ENCODE measurements at places on chromosomes 2 and 18.

DNA sequence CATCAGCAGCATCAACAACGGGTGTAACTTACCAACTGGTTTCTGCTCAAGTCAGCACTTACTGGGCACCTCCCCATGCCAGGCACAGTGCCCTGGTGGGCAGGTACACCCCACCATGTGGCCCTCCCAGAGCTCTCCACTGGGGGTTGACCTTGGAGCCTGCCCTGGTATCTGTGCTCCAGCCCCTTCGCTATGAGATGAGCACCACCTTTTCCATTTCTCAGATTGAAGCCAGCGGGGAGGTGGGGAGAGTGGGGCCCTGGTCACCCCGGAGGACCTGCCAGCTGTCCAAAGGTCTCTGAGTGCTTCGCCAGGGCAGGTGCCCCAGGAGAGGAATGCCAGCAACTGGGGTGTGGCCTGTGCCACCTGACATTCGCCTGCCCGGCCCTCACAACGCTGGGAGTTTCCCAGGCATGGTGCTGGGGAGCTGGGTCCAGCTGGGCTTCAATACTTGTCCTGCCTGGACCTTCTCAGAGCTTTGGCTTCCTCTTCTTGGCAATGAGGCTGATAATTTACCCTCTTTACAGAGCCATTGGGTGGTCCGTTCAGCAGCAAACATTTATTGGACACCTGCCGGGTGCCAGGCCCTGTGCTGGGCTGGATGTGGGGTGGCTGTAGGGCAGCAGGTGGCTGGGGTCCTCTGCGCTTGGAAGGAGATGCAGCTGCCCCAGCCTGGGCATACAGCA is 5.9 kb upstream of the ZAP70 start:
- DNase-seq: no peak

- DNase-seq: no peak
Observed at GRCh38 chr2:232353096-232353495, 25.5 kb upstream of the ALPP start.

- DNase-seq: no peak
Observed at GRCh38 chr2:85012855-85013254, 41.9 kb downstream of the KCMF1 start.

- DNase-seq: no peak
Observed at GRCh38 chr2:181183878-181184542, 203.6 kb downstream of the UBE2E3 start.

DNA sequence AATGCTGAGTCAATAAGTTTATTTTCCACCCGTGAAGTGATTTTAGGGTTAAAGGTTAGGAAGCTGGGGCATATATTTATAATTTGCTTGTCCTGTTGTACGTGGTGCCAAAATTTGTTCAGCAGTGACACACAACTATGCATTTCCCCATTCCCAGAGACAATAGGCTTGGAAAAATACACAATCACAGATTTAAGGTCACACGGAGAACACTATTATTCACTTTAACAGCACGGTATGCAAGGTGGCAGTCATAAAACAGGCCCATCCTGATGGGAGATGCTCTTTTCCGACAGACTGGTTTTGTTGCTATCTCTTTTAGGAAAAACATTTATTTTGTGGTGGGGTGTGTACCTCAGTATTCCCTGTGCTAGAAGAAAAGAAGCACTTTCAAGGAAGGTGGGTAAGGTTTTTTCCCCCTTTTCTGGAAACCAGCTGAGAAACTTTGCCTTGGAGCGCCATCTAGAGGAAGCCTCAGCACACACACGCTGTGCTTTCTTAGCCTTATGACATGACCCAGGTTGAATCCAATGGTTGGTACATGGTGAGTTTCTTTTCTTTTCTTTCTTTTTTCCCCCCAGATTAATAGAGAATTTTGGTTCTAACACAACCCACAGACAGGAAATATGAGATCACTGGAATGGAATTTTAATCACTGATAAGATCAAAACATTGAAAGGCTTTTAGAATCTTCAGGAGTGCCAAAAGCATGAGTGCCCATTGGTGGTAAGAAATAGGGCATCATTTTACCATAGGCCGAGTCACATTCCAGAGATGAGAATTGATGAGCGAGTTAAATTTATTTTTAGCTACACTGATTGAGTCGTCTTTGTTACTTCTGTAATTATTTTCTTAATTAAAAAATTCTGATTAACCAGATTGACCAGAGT is 332.1 kb downstream of the AGPS start:
- peak; percentile 1 for DNase-seq

DNA sequence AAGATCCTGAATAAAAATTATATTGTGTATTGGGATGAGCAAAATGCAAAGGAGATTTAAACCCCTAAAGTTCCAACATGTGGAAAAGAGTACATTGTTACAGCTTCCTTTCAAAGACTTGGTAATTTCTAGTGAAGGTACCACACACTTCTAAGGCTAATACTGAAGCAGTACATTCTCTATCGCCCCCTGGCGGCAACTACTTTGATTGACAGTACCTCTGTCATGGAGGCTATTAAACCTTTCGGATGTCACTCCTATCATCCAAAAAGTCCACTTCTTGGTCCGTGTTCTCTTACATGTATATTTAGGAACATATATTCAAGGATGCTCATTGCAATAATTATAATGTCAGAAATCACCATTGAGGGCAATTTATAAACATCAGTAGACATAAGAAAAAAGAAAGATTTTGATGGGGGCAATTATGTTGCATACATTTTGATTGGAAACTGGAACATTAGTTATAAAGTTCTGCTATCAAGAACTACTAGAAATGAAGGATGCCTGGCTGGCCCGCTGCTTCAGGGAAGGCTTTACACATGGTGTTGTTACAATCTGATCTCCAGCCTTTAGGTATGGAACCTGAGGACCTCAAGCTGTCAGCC is 601.6 kb downstream of the CPS1 start:
- DNase-seq: peak; percentile 14

- DNase-seq: no peak
Observed at GRCh38 chr2:47311764-47312490, 91.0 kb upstream of the MSH2 start.

- no peak for DNase-seq
Observed at GRCh38 chr18:70559446-70559845, 270.6 kb downstream of the SOCS6 start.

DNA sequence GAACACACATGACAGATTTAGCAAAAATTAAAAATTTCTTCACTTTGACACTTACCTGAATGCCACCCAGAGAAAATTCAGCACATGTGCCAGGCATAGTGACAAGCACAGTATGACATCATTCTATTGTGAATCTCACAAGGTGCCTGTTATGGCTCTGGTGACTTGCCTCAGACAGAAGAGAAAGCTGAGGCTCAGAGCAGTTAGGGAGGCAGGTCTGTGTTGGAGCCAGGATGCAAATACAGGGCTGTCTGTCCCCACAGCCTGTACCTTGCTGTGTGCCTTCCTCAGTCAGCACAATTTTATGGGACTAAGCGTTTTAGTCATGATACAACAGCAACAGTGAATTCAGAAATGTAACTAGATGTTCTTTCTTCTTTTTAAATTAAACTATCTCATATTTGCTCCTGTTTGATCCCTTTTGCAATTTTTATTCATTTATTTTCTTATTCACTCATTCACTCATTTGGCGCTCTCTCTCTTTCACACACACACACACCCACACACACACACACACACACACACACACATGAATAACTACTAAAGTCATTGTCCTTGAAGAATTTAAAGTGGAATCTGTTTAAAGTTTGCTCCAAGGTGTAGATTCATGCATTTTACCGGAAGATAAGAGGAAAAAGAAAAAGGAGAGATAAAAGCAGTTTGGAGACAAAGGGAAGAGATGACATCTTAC is 37.9 kb upstream of the CTAGE1 start:
- no peak for DNase-seq

GRCh38 chr2:24514820-24515219 is 23.8 kb downstream of the NCOA1 start:
- DNase-seq: no peak

GRCh38 chr2:74039611-74040010 is 54.9 kb downstream of the TET3 start:
- no peak for DNase-seq

GRCh38 chr18:26543373-26543772 is 5.0 kb downstream of the KCTD1 start:
- DNase-seq: no peak

DNA sequence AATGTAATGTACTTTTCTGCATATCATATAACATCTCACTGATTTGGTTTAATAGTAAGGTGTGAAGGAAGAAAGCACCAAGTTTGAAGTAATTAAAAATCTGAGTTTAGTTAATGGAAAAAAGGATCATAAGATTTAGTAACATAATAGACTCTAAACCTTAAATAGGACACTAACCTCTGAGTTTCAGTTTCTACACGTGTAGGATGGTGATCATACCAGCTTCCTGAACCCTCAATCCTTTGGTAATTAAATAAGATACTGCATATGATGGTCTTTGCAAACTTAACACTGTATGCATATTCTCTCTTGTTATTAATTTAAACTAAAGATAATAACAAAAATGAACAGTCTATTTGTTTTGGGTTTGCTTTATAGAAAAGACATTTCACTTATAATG is 216.8 kb downstream of the NUP35 start:
- DNase-seq: no peak

- no peak for DNase-seq
Observed at GRCh38 chr2:129193961-129194360, 785.5 kb upstream of the RAB6C start.

- DNase-seq: no peak
Observed at GRCh38 chr2:64402876-64403275, 51.1 kb upstream of the LGALSL start.

GRCh38 chr2:195683174-195683573 is 26.1 kb downstream of the SLC39A10 start:
- DNase-seq: no peak

DNA sequence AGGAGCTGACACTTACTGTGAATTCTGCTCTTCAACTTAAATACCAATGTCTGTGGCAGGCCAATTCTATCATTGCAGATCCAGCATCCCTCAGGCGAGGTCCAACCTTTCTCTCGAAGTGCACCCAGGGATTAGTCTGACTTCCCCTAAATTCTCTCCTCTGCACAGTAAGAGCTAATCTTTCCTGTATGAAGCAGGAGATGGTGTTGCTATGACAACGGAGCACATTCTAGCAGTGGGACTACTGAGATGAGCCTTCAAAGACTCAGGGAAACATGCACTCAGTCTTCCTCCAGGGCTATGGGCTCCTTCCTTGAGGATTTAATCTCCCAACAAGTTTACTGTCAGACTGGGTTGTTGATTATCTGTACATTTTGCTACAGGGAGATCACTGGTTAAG is 176.3 kb downstream of the NOL4 start:
- no peak for DNase-seq

GRCh38 chr2:97740590-97741182 is 27.3 kb downstream of the ZAP70 start:
- DNase-seq: peak; percentile 76

DNA sequence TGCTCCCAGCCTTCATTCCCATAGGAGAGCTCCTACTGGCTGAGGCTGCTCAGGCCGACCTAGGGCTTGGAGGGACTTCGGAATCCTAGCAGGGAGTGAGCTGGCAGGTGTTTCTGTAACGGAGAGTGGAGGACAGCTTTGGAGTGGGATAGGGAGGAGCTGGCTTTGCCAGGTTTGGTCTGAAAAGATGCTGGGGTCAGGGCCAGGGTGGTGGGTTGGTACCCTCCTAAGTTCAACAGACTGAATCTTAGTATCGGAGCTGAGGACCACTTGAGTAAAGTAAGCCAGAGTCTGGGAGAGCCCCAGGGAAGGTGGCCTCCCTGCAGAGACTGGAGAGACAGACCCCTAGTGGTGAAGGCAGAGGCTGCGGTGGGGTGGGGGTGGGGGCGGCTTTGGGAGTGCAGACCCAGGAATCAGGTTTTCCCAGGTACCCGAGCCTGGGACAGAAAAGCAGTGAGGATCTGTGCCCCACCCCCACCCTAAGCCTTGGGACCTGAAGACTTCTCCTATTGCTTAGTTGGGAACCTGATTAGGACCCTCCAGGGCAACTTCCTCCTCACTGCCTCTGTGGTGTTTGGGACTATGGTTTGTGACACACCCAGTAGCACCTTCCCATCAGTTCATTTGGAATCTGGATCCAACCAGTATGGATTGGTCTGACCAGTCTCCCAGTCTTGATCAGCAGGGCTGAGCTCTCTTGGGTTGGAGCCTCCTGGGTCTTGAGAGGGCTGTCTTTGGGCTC is 3.0 kb downstream of the CNNM4 start:
- peak; percentile 10 for DNase-seq

- no peak for DNase-seq
Observed at GRCh38 chr2:6425032-6425431, 440.7 kb downstream of the CMPK2 start.

GRCh38 chr2:42101206-42102023 is 53.6 kb downstream of the PKDCC start:
- no peak for DNase-seq

DNA sequence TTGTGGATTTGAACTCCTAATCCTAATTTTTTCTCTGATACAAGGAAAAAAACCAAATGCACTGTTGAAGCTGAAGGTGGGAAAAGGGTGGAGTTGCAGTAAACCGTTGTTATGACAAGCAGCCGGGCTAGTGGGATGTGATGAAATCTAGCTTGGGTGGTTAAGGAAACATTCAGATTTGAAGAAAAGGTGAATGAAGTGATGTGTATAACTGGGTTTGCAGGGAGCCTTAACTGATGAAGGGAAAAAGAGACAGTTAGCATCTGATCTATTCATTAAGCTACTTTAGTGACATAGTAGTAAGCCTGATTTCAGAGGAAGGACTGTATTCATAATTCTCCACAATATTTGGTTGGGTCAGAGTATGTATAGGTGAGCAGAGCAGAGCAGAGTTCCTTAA is 3.5 kb downstream of the EML6 start:
- no peak for DNase-seq

DNA sequence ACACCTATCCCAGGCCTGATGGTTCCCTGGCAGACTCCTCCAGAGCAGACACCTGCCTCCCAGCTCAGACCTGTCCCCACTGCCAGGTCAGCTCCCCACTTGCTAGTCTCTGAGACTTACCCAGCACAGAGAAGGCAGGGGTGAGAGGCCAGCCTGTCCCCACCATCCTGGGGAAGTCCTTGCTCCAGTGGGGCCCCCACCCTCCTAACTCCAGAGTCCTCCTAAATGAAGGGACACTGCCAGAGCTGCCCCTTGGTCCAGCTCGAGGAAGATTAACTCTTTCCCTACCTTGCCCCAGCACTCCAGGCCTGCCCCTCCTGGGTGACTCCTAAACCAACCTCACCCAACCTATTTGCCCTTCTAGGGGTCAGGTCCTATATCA is 30.4 kb upstream of the TNS1 start:
- no peak for DNase-seq

DNA sequence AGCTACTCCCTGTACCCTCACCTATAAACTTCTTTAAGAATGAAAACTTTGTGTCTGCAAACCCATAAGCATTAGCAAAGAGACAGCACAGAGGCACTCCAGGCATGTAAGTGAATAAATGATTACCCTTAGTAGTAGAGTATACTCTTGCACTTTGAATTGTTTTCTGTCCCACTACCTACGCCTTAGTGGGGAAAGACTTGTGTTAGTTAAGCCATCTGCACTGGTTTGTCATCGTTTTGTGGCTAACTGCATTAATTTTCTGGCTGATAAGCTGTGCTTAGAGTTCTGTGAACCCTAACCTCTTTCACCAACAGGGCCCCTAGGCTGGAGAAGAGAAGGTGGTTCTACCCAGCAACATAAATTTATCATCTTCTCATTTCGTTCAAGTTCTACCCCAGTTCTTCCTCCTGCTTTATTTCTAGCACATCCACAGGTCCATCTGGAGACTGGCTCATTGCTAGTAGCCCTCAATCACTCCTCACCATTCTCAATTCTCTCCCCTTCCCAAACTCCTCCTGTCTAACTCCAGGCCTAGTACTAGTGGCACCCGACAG is 710 bp downstream of the LMAN2L start:
- no peak for DNase-seq
